Renal pelvis (tissue), 12 donors: ENCODE measurements at places on chromosomes 1 and 21. TPM values are rescaled to one million over a fixed set of nuclear protein-coding genes. Genes with fewer than 3 reads are reported as not detected.

Gene CYP4X1
- 7.3 TPM for polyA plus RNA-seq

Gene CFAP141
- polyA plus RNA-seq, result not detected

Gene TFAP2E
- polyA plus RNA-seq, result 1.5 TPM

Gene AADACL3
- not detected for polyA plus RNA-seq

Gene FCRL5
- 0.09 TPM for polyA plus RNA-seq

Gene SPATA1
- polyA plus RNA-seq, result 1.5 TPM

DNA sequence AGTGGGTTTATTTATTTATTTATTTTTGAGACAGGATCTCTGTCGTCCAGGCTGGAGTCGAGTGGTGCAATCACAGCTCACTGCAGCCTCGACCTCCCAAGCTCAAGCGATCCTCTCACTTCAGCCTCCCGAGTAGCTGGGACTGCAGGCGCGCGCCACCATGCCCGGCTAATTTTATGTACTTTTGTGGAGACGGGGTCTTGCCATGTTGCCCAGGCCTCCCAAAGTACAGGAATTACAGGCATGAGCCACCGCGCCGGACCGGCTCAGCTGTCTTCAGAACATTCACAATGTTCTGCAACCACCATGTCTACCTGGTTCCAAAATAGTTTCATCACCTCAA lies 406 bp upstream of the DNAJC8 start:
- no peak for DNase-seq

- no peak for DNase-seq
Observed at GRCh38 chr1:3614755-3615742, 3.7 kb upstream of the MEGF6 start.

DNA sequence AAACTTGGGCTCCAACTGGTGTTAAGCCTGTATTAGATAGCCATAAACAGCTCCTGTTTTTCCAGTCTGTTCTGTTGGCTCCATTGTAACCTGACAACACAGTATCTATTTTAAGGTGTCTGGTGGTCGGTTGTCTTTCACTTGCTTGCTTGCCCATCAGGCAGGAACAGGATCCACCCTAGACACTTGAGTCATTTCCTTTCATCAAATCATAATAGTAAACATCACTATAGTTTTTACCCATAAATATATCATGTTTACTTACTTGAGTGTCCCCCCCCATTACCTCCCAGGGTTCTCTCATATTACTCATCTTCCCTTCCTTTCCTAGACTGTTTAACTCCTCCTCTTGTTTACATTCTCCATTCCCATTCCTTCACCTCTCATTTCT lies 2.9 kb downstream of the DDI2 start:
- no peak for DNase-seq

DNA sequence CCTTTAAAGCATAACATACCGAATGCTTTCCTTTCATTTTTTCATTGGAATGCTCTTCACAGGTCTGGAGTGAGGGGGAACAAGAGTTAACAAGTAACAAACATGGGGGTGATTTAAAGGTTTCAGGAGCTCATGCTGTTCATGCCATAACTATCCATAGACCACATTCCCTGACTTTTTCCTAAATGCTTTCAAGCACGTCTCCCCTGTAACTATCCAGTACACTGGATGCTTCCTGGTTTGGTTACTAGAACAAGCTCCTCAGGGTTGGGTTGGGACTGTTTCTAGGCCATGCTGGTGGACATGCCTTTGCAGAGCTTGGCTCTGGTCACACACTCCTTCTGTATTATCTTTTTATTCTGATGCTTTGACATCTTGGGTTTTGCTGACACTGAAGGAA lies 38.6 kb downstream of the KCNK1 start:
- no peak for DNase-seq

- DNase-seq, result peak; percentile 39
Observed at GRCh38 chr1:20405893-20406604, 80.0 kb downstream of the CAMK2N1 start.

DNA sequence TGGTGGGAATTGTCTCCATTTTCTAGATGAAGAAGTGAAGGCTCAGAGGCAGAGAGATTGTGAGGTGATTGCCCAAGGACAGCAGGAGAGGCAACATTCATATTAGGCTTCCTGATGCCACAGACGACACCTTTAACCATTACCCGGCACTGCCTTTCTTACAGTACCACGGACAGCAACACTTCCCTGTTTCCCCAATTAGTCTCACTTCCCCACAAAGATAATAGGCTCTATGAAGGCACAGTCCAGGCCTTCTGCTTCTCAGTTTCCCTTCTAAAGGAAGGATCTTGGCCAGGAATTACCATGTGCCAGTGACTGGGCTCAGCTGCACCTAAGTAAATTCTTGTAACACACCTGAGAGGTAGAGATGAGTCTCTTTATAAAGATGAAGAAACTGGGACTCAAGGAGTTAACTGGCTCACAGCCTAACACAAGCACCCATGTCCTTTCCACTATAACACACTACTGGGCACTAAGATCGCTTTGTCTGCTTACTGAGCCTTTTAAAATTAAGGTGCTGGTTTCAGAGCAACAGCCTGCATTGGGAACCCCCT lies 9.6 kb downstream of the IGSF9 start:
- DNase-seq, result no peak
